ENCODE measurements at places on chromosomes 16 and 17.

GRCh38 chr16:72877374-72878028, 170.4 kb downstream of the ZFHX3 start:
- no peak for DNase-seq

DNA sequence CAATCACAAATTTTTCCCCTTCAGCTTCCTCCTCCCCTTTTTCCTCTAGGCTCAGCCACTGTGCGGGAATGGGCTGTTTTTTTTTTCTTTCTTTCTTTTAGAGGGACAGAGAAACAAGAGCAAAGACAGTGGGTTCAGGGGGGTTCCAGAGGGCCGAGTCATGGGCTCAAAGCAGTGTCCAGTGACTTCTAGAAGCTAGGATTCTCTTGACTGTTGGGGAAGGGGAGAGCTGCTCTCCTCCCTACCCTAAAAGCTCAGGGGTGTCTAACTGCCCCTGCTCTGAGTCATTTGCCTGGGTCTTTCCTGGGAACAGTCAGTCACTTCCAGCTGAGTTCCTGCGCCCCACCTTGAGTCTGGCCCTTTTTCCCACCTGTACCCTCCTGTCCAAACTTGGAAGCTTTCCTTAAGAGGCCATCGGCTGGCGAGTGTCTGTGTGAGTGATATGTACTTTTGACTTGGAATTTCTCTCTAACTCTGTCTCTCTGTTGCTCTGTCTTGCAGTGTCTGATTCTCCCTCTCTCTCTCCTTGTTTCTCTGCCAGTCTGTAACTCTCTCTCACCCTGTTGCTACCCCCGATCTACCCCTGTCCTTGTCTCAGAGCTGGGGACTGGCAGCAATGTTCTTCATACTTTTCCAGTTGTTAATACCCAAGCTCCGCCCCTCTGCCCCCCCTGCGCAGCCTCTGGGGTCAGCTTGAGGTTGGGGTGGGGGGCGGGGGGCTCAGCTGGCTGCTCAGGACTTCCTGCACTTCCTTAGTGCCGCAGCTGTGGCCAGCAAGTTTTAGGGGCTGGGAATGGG, 2.4 kb downstream of the THRA start:
- DNase-seq, result no peak

DNA sequence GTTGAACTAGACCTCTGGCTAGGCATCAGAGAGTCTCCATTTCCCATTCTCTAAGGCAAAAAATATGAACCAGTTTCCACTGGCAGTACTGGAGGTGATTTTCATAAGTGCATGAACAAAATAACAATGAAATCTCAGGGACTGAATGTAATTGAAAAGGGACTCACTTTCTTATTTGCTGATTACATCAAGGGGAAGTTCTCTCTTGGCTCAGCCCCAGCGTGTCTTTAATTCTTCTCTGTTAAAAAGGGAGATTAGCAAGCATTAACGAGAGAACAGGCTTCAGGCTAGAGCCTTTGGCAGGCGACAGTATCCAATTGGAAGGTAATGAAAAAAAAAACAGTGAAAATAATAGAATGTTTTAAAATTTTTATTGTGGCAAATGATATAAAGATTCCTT, 34.0 kb upstream of the ADAMTS18 start:
- DNase-seq, result no peak

DNA sequence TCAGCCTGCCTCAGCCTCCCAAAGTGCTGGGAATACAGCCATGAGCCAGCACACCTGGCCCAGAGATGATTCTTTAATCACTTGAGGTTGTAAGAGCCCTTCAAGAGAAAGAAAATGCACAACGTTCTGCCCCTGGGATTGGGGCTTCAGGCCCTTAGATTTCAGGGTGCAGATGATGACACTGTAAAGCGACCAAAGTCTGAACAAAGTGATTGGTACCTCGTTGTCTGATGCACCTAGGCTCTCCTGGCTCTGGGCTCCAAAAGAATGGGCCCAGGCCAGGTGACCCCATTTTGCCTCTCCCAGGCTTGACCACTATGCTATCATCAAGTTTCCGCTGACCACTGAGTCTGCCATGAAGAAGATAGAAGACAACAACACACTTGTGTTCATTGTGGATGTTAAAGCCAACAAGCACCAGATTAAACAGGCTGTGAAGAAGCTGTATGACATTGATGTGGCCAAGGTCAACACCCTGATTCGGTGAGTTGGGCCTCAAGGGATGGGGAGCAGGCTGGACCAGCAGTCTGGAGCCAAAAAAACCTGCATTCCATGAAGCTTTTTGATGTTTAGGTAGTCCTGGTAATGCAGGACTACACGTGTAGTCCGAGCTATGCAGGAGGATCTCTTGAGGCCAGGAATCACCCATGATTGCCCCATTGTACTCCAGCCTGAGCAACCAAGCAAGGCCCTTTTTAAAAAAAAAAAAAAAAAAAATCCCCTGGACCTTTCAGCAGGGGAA, 2.8 kb downstream of the RPL23A start:
- no peak for DNase-seq

DNA sequence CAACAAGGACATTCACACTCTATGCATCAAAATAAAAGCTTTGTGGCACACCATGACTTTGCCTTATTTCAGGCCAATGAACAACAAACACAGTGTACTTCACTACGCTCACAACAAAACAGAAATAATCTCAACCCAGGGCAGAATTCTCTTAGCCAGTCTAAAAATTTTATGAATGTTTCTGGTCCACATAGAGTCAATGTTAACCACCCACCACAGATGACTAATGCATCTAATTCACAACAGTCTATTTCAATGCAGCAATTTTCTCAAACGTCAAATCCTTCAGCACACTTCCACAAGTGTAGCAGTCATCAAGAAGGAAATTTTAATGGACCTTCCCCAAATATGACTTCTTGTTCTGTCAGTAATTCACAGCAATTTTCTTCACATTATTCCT, 101.7 kb downstream of the CHD9 start:
- no peak for DNase-seq

- DNase-seq, result no peak
Observed at GRCh38 chr17:69088643-69089200, 28.0 kb upstream of the ABCA9 start.

GRCh38 chr17:74892013-74892841, 1.2 kb downstream of the FADS6 start:
- DNase-seq, result peak; percentile 38

GRCh38 chr17:53796642-53797041, 26.1 kb upstream of the KIF2B start:
- no peak for DNase-seq

GRCh38 chr17:39602533-39603303, 5.0 kb downstream of the NEUROD2 start:
- DNase-seq, result no peak

DNA sequence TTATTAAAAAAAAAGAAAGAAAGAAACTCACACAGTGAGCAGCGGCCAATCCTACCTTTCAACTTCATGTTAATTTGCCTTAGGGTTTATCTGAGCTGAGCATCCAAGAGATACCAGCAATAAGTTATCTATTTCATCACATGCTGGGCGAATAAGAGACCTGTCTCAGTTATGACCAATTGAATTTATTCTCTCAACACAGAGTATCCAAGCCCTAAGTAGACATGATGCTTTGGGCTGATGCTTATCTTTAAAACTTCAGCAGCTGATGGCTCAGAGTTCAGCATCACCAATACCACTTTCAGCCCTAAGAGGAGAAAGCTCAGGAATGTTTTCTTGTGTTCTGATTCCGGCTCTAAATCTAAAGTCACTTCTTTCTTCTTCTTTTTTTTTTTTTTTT, 489.0 kb upstream of the ZFHX3 start:
- DNase-seq, result no peak

DNA sequence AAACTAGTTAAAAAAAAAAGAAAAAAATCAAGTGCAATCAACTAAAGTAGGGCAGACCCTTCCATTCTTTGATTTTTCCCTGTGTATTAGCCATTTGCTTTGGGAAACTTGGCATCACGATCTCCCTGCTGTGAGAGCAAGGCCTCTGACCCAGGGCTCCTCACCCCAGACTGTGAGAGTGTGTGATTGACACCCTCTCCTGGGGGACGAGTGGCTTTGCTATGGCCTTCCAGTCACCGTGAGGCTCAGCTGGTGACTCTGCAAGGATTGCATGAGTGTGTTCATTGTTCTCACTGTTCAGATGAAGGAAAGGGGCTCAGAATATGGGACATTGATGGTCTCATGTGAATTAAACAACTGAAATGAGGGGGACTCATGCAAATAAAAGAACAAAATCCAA, 69.0 kb upstream of the BCAR1 start:
- DNase-seq, result no peak

GRCh38 chr16:13344001-13344400, 442.6 kb downstream of the SHISA9 start:
- no peak for DNase-seq

DNA sequence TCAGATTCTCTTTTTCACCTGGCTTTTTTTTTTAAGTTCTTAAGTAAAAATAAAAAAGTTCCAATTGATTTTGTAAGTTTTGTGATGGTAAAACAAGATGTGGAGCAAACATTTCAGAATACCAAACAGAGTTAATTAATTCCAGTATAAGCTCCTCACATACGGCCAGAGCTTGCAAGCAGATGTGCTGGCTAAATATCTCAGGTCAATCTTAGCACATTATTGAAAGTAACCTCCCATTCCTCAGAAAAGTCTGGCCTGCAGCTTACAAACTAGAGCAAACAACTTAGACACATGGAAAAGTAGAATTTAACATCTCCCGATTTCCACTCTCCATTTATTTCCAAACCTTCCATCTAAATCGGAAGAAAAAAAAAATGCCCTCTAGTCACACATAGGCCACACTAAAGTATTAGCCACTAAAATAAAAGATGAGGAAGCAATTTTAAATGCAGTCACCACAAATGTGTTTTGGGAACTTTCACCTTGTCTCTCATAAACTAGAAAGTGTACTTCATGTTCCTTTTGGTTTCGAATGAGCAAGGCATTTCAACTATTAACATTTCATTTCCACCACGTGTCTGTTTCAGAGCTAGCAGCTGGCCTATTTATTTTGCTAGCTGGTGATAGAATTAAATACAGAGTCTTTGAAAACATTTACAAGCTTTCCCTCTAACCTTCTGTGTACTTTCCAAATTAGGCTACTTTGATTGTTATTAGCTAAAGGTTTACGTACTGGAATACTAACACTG, 143.3 kb downstream of the STX8 start:
- DNase-seq, result no peak

- no peak for DNase-seq
Observed at GRCh38 chr17:79951361-79952264, 84.1 kb downstream of the TBC1D16 start.

DNA sequence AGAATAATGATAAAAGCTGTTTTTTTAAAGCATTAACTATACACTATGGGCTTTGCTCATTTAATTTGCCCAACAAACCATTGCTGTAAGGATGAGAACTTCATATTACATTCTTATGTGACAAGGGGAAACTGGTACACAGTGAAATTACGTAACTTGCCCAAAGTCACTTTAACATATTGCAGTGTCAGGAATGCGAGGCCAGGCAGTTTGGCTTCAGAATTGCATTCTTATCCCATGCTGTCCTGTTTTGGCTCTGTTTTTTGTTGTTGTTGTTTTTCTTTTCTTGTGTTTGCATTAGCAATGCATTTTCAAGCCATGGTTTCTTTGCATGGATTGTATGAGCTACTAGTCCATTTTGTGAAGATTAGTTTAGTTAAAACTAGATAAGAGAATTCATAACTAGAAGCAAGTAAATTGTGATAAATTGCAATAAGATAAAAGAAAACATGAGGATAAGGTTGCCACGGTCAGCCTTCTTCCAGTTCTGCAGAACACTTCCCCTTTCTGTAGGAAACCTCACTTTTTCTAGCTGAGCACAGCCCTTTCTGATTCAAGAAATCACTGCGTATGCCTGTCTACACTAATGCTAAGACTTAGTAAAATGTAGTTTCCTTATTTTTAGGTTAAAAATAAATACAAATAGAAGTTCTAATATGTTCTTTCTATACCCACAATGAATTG, 221.3 kb upstream of the KCNJ16 start:
- no peak for DNase-seq

DNA sequence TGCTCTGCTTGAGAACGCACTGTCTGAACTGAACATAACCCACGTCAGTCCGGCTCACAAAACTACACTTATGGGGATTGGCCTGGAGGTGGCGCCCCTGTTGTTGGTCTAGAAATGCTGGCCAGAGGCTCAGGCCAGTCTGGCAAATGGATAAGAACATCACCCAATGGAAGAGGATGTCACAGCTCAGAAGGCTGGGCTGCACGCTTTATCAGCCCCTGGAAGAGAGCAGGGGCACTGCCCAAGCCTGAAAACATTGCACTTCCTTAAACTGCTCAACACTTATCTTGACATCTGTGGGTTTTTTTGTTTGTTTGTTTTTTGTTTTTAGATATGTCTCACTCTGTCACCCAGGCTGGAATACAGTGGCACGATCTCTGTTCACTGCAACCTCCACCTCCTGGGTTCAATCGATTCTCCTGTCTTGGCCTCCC, 24.8 kb upstream of the BPTF start:
- DNase-seq, result no peak

- DNase-seq, result no peak
Observed at GRCh38 chr17:1413281-1413791, 13.3 kb upstream of the YWHAE start.

- DNase-seq, result peak; percentile 72
Observed at GRCh38 chr17:49987681-49988441, 7.2 kb downstream of the DLX3 start.

- DNase-seq, result no peak
Observed at GRCh38 chr16:60651346-60651745, 1384.9 kb downstream of the CDH8 start.

GRCh38 chr16:56989988-56990387, 631 bp downstream of the NLRC5 start:
- DNase-seq, result no peak

- DNase-seq, result no peak
Observed at GRCh38 chr17:29505836-29506235, 61.0 kb downstream of the ABHD15 start.

GRCh38 chr16:19745286-19746010, 27.4 kb downstream of the IQCK start:
- DNase-seq, result no peak

GRCh38 chr16:84648595-84649510, 542 bp downstream of the KLHL36 start:
- no peak for DNase-seq

- no peak for DNase-seq
Observed at GRCh38 chr16:80298676-80299075, 242.1 kb upstream of the DYNLRB2 start.

DNA sequence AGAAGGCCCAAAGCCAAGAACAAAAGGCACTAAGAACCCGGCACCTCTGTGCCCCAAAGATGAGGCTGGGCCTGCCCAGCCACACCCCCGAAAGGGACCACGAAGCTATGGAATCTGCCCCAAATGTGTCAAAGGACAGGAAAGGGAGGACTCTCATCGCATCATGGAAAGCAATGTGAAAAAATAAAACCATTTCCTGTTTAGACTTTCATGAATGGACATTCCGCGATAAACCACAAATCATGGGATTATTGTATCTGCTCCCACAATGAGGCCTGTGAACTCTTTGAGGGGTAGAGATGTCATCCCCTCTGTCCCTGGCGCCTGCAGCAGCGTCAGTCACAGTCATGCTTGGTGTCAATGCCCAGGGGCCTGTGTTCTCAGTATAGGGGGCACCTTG, 135.0 kb downstream of the COPRS start:
- no peak for DNase-seq

Measured in DMS79 (cell line).